ENCODE measurements at places on chromosomes 3 and 15. TPM values are rescaled to one million over a fixed set of nuclear protein-coding genes. Genes with fewer than 3 reads are reported as not detected.
A peak's percentile ranks its signal among the peaks of the same experiment; 100 is the strongest.

GRCh38 chr3:188322135-188322887 is 168.4 kb downstream of the LPP start:
- DNase-seq: peak; percentile 48

GRCh38 chr3:182182531-182182968 is 470.8 kb downstream of the SOX2 start:
- DNase-seq: no peak

GRCh38 chr15:53576841-53577240 is 182.6 kb downstream of the WDR72 start:
- no peak for DNase-seq

Gene MCF2L2
- polyA plus RNA-seq: 9.9 TPM

Gene GOLGA8Q
- polyA plus RNA-seq: 0.13 TPM

Gene RSL24D1
- 49.3 TPM for polyA plus RNA-seq

- DNase-seq: no peak
Measured at GRCh38 chr3:57948080-57948671, 60.0 kb upstream of the FLNB start.

GRCh38 chr3:23232854-23233253 is 29.7 kb downstream of the UBE2E2 start:
- DNase-seq: no peak

DNA sequence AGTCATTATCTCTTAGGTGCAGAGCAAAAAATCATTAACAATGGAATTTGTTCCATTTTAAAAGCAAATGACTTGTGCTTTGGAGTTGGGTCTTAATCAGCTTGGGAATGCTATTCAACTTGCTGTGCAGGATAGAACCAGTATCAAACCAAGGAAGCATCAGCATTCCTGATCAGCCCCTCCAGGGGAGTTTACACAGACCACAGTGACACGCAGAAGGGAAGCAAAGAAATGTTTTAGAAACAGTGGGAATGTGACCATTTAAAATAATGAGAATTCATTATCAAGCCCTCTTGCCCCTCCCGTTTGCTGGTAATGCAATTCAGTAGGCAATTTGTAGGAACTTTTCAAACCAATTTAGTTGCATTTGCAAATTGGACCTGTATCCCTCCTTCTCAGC is 155.1 kb downstream of the LRTM1 start:
- no peak for DNase-seq

- no peak for DNase-seq
Measured at GRCh38 chr3:36918050-36918449, 26.8 kb downstream of the TRANK1 start.

- no peak for DNase-seq
Measured at GRCh38 chr3:139236336-139236735, 107.5 kb upstream of the MRPS22 start.

Gene DCLK3
- 0.13 TPM for polyA plus RNA-seq

DNA sequence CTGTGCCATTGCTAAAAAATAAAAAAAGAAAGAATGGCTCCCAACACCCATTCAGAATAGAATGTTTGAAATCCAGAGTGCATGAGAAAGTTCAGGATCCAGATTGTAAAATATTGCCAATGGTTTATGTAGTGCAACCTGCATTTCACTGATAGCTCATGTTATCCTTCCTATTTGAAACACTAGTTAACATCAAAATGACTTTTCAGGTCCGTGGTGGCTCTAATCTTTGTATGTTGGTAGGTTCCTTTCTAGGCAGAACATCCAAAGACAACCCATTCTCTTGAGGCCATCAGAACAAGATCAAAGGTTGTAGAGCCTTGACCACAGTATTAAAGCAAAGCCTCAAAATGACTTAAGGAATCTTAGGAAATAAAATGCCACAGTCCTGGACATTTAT is 51.0 kb downstream of the PLCL2 start:
- DNase-seq: no peak

Gene FYCO1
- polyA plus RNA-seq: 24.3 TPM

Gene NRROS
- 6.8 TPM for polyA plus RNA-seq

DNA sequence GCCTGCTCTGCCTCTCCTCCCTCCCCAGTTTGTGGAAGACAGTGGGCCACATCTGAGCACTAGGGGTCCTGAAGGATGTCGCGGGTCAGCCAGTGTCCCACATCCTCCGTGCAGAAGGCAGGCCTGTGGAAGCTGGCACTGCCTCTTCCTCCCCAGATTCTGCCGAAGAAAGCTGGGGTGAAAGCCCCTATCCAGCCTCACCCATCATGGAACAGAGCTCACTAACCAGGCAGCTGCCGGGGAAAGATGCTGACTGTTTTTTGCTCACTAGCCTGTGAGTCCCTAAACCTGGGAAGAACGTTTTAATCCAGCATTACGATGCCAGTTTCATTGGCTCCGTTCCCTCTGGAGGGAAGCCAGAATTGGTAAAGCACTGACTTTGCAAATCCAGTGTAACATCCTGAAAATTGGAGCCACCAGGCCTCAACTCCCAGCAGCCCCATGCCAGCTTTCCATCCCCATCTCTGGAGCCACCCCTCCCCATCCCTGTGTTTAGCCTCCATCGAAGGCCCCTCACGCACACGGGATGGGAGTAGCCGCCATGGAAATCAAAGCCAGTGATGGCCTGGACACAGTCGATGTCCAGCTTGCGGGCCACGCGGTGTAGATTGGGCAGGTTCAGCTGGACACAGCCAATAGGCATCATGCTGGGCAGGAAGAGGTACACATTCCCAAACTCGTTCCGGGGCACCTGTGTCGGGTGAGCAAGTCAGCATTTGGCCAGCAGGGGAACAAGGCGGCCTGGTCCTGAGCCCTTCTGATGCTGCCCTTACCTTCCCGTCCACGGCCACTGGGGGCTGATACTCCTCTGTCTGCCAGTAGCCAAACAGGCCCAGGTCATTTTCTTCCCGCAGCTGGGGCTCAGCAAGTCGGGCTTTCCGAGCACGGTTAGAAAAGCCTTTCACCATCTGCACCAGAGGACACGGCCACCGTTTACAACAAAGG is 23.5 kb downstream of the TMEM43 start:
- DNase-seq: peak; percentile 60

GRCh38 chr15:101008158-101009139 is 89.3 kb downstream of the LRRK1 start:
- peak; percentile 83 for DNase-seq

DNA sequence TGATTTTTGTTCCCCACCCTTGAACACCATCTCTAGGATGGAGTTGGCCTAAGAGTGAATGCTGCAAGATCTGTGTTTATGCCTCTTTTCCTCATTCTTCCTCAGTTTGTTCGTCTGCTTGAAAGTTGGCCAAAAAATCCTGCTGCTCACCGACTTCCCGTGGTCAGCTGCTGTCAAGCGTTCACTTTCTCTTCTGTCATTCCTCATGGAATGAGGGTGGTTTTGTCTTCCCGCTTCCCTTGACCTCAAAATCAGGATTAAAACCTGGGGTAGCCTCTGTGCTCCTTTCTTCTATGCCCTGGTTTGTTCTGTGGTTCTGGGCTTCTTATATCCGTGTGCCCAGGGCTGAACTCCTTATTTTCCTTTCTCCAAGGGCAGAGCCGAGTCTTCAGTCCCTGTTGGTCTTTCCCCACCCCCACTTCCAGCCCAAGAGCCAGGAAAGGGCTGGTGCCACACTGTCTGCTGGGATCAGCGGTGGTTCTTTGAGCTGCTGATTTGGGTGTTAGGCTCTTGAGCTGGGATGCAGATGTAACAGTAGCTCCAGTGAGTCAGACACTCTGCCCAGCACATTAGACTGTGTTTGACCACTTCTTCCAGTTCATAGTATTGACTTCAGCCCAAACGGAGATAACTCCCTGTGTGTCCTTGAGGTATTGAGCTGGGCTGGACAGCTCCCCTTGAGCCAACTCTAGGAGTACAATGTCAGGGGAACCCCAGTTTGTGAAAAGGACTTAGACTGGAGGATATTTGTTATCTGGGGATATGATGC is 2.3 kb downstream of the SERF2 start:
- DNase-seq: peak; percentile 70

DNA sequence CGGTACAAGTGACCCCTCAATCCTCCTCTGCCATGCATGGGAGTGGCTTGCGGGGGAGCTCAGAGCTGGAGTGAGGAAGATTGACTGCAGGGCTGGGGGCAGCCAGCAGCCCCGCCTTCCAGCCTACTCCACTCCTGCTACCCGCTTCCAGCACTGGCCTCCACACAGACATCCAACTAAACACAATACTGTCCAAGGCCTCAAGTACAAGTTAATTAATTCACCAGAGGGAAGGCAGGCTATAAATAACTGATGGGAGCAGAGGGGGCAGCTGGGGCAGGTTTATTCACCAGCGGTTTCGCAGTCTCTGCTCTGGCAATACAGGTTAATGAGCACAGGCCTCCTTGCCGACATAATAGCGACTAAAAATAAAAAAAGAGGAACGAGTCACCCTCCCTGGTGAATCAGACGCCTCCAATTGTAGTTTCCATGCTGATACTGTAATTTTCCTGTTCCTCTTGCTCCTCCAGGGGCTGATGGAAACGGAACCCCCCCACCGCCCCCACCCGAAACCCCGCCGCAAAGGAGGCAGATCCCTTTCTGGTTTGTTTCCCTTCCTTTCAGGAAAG is 166.4 kb upstream of the TLE3 start:
- DNase-seq: no peak

DNA sequence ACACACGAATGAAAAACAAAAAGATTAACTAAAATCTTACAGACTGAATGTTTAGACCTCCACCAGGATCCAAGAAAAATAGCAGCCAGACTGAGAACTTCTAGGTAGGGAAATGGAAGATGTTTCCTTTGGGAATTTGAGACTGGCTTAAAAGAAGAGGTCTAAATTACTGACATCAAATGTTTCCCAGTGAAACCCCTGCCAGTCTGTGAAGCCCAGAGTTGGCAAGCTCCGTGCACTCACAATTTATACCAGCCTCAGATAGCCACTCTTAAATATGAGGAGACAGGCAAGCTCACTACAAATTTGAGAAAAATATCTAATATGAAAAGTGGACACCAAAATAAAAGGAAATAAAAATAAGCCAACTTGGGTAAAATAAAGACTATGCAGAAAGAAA is 700.5 kb upstream of the ZNF385D start:
- no peak for DNase-seq

GRCh38 chr15:70314688-70315087 is 217.0 kb upstream of the TLE3 start:
- DNase-seq: no peak

Gene PTH1R
- 244 TPM for polyA plus RNA-seq

Gene FAM81A
- 0.31 TPM for polyA plus RNA-seq

DNA sequence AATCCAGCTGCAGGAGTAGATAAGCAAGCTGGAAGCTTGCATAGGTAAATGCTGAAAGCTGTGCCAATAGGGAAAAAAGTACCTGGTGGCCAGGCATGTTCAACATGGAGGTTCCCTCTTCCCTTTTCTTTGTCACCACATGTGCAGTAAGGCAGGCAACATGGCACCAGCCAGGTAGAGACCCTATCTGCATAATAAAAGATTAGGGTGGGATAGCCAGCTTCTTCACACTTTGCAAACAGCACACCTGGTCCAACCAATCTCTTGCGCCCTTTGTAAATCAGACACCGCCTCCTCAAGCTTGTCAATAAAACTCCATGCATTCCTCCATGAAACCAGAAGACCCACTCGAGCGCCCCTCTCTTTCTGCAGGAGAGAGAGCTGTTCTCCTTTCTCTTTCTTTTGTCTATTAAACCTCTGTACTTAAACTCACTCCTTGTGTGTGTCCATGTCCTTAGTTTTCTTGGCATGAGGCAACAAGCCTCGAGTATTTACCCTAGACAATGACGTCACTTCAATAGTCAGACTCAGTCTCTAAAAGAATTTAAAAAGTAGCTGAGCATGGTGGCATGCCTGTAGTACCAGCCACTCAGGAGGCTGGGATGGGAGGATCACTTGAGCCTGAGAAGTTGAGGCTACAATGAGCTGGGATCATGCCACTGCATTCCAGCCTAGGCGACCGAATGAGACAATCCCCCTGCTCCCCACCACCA is 256.3 kb downstream of the SCAPER start:
- no peak for DNase-seq

- no peak for DNase-seq
Measured at GRCh38 chr3:16898595-16899395, 14.0 kb downstream of the PLCL2 start.

DNA sequence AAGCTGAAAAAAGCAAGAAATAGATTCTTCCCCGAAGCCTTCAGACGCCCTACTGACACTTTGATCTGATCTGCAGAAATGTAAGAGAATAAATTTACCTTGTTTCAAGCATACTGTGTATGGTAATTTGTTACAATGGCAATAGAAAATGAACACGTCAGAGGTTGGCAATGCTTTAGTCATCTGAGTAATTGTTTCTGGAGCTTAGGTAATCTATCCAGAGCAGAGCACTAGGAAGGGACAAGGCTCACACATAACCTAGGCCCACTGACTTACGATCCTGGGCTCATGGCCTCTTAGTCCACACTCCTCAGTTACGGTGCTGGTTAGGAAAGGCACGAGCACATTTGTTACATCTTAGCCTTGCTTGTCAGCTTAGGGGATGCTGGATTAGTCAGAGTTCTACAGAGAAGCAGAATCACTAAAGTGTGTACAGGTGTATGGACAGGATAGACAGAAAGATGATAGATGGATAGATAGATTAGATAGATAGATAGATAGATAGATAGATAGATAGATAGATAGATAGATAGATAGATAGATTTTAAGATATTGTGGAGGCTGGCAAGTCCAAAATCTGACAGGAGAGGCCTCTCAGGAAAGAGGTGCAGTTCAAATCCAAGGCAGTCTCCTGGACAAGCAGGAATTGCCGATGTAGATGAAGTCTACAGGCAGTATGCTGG is 46.8 kb upstream of the TBC1D23 start:
- DNase-seq: no peak

- no peak for DNase-seq
Measured at GRCh38 chr15:71182522-71182921, 67.3 kb downstream of the THSD4 start.

- DNase-seq: no peak
Measured at GRCh38 chr3:18772699-18773305, 347.7 kb upstream of the SATB1 start.

All from adrenal gland (tissue), 19 donors.